ENCODE measurements at places on chromosomes 6 and 20.

DNA sequence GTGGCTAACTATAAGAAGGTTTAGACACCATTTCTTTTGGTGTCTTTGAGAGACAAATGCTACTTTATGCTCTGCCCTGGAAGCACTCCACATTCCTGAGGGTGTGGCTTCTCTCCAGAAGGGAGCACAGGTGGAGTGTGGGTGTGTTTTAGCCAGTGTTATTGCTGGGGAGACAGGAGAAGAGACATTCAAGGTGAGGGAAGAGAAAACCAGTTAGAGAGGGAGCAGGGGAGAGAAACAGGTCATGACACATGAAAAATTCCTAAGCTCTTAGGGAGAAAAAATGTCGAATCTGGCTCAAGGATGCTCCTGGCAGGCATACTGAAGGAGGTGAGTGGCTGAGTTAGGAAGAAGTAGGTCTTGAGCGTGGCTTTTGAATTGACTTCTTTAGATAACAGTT lies 292.8 kb downstream of the CLIC5 start:
- no peak for DNase-seq

DNA sequence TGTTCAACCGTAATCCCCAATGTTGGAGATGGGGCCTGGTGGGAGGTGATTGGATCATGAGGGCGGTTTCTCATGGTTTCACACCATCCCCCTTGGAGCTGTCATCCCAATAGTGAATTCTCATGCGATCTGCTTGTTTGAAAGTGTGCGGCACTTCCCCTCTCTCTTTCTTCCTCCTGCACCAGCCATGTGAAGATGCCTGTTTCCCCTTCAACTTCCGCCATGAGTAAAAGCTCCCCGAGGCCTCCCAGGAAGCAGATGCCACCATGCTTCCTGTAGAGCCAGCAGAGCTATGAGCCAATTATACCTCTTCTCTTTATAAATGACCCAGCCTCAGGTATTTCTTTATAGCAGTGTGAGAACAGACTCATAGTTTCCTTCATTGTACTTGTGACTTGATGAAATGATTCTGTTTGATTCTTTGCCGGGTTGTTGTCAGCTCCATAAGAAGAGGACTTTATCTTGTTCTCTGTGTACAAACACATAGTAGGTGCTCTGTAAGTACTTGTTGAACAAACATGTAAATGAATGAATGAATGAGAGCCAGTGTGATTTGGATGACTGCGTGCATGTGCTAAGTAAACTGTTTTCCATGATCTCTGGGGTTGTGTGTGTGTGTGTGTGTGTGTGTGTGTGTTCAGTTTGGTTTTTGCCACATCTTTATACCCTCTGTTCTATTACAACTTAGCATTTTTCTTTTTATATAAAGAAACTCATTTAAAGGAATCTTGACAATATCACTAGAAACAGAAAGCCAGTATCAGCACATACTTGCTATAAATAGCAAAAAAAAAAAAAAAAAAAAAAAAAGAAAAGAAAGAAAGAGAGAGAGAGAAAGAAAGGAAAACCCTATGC lies 22.5 kb upstream of the PTGIS start:
- no peak for DNase-seq

GRCh38 chr6:147509891-147510290 lies 1.4 kb downstream of the SAMD5 start:
- no peak for DNase-seq

DNA sequence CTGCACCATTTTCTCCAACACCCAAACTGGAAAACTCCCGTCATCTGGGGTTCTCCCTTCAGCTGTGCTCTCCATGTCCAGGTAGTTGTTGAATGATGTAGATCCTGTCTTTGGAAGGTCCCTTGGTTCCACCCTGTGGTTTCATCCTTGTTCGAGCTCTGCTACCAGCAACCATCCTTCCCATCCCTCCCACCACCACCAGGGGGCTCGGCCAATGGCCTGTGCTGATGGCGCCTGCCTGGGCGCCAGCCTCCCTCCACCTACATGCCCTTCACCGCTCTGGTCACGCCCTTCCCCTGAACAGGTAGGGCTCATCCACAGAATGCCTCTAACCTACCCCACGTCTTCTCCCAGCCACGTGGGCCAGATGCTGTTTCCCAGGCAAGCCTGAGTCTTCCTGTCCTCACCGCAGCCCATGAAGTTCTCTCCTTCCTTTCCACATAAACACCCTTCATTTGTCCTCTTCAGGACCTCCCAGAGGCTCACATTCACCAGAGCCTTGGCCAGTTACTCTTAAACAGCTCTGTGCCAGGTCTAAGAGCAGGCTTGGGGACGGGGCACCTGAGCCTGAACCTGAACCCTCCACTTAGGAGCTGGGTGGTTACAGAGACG lies 75.1 kb upstream of the DUSP22 start:
- no peak for DNase-seq

GRCh38 chr20:60718743-60719480 lies 533.1 kb upstream of the CDH4 start:
- DNase-seq = no peak

- no peak for DNase-seq
Measured at GRCh38 chr6:94464018-94464510, 1044.7 kb upstream of the EPHA7 start.

GRCh38 chr6:136347847-136348246 lies 58.2 kb upstream of the BCLAF1 start:
- no peak for DNase-seq

DNA sequence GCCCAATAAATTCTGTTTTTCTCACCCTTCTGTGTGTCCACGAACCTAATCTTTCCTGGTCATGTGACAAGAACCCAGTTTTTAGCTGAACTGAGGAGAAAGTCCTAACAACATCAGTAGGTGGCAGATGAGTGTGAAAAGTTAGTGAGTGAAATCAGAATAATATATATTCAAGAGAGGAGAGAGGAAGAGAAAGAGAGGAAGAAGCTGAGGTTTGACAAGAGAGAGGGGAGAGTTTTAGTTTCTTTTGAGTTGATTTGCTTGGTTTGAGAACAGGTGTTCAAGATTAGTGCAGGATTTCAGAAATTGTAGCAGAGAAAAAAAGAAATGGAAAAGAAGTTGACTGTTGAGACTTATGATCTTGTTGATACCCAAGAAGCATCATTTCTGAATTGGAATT lies 930.5 kb upstream of the FLRT3 start:
- no peak for DNase-seq

DNA sequence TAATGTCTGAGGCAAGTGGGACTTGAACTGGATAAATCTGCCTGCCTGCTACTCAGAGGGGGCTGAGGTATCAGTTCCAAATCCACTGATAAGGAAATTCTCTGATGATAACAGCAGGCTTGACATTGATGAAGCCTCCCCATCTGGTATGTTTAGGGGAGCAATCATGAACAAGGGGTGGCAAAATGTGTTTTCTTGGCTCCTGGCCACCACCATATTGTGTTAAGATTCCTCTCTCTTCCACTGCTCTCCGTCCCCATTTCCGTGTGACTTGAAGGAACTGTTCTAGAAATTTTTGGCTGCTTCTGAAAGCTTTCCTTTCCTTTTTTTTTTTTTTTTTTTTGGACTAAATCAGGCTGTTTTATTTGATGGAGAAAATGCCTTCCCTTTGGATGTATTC lies 335.3 kb upstream of the NRSN1 start:
- no peak for DNase-seq

GRCh38 chr6:156513504-156513903 lies 263.7 kb upstream of the ARID1B start:
- DNase-seq = no peak

- no peak for DNase-seq
Measured at GRCh38 chr6:125415913-125416312, 114.1 kb upstream of the HDDC2 start.

DNA sequence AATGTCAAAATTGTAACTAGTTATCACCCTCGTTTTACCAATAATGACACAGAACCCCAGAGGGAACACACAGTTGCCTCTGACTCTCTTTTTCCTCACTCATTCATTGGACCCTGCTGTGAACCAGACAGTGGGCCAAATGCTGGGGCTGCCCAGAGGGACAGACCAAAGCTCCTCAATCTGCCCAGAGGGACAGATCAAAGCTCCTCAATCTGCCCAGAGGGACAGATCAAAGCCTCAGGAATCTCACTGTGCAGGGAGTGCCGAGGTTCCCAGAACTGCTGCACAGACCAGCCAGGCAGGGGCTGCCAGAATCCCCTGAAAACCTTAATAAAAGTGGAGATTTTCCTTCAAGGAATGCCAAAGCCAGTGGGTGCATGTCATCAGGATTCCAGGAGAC lies 179.1 kb downstream of the SOD2 start:
- DNase-seq = no peak

- DNase-seq = no peak
Measured at GRCh38 chr6:135884136-135884535, 32.6 kb downstream of the PDE7B start.

Measured in HFFc6 (cell line).